GM13976 (cell line): ENCODE measurements at places on chromosomes 12 and 14.

GRCh38 chr14:104016873-104017650, 68.4 kb upstream of the ASPG start:
- DNase-seq, result no peak

DNA sequence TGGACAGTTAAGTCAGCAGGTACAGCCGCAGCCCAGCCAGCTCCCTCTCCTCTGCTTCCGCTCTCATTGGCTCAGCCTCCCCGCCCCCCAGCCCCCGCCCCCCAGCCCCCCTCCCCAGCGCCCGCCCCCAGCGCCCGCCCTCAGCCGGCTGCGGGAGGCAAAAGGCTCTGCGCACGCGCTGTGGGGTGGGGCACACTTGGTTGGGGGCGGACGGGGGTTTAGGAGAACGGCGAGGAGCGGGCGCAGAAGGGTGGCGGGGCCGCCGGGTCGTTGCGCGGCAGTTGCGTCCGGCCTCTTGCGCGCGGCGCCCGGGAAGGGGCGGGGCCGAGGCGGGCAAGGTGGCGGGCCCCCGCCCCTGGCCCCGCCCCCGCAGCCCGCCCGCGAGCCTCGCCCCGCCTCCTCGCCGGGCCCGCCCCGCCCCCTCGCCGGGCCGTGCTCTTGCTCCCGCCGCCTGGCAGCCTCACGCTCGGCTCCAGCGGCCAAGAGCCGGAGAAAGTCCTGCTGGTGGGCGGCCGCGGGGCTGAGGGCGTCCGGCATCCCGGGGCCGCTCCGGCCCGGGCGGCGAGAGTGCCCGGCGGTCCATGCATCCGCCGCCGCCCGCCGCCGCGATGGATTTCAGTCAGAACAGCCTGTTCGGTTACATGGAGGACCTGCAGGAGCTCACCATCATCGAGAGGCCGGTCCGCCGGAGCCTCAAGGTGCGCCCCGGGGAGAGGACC, at the start of gene PPP4R4:
PPP4R4 (plus strand) TSS at position 438 of the 719 bp plus-strand sequence; CDS start at position 582, 144 bp downstream.
- DNase-seq, result peak; percentile 95

DNA sequence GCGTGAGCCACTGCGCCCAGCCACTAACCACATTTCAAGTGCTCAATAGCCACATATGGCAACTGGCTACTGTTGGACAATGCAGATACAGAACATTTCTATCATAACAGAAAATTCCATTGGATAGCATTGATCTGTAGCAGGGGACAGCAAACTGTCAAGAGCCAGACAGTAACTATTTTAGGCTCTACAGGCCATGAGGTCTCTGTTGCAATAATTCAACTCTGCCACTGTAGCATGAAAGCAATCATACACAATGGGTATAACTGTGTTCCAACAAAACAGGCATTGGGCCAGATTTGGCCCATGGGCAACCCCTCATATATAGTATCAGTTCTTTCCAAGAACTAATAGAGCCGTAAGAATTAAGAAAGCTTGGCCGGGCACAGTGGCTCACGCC, 8.0 kb downstream of the CSRNP2 start:
- DNase-seq, result no peak

- no peak for DNase-seq
These were observed 728 bp upstream of the STON2 start for GRCh38 chr14:81400852-81401251.

GRCh38 chr14:87944987-87945604, 47.9 kb downstream of the GALC start:
- DNase-seq, result no peak

DNA sequence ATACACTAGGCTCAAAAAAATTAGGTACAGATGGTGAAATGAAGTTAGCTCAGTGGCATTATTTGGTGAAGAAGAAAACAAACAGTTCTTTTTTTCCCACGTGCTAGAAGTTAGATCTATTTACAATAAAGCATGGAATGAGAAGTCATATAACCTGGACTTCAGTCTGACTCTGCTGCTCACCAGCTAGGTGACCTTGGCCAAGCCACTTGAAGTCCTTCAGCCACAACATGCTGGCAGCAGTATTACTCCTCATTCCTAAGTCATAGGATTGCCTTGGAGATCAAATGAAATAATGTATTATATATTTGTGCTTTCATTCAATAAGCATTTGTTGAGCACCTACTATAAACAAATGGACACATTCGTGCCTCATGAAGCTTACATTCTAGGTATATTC, 45.2 kb downstream of the PTHLH start:
- no peak for DNase-seq
